ENCODE measurements at places on chromosomes 7 and 10.
A peak's percentile ranks its signal among the peaks of the same experiment; 100 is the strongest.

GRCh38 chr10:116589926-116590325 lies 833 bp upstream of the PNLIPRP1 start:
- no peak for DNase-seq

DNA sequence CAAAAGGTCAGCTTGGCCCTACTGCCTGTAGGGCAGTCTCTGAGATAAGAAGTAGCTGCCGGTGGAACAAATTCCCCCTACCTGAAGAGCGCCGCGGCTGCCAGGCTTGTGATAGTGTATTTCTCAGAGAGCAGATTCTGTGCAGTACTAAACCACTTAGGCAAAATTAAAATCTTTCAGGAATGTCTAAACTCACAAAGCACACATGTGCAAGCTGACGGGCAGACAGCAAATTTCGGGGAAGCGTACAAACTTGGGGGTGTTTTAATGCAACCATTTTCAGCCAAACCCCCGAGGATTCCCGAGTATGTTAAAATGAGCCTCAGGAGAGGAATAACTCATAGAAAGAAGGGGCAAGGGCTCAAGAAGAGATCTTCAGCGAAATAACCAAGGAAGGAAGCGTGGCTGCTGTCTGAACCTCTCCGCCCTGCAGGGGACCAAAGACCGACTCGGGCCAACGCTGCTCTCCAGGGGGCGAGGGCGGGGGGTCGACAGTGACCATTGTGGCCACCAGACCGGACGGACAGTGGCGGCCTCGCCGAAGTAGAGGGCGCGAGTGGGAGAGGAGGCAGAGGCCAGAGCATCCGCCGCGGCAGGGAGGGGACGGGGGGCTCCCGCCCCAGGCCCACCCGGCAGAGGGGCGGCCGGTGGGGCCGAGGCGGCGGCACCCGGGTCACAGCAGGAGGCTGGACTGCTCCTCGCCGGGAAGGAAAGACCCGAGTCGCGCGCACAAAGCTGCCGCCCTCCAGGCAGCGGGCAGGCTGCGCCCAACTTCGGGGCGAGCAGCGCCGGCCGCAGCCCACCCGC lies 819 bp downstream of the HYCC1 start:
- no peak for DNase-seq

DNA sequence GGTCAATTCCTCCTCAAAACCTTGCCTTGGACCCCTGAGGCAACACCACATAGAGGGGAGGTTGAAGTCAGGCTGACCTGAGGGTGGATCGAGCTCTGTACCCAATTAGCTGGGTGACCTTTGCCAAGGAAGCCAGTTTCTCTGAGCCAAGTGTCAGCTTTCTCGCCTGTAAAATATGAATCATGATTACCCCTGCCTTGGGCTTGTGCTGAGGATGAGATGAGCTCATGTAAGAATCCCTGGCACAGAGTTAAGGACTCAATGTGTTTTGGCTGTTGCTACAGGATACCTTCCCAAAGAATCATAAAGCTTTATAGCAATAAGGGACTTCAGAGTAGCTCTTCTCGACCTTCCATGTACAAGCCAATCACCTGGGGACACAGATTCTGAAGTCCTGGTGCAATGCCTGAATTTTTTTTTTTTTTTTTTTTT lies 43.5 kb upstream of the CACUL1 start:
- DNase-seq, result peak; percentile 20

- no peak for DNase-seq
These were observed 89.2 kb downstream of the DYNC2I1 start for GRCh38 chr7:158945519-158945918.

- no peak for DNase-seq
These were observed 407.1 kb downstream of the NEBL start for GRCh38 chr10:20489961-20490360.

- DNase-seq, result no peak
These were observed 22.9 kb downstream of the SVIL start for GRCh38 chr10:29611781-29612381.

- peak; percentile 40 for DNase-seq
These were observed 455.0 kb downstream of the CCSER2 start for GRCh38 chr10:84783386-84783785.

DNA sequence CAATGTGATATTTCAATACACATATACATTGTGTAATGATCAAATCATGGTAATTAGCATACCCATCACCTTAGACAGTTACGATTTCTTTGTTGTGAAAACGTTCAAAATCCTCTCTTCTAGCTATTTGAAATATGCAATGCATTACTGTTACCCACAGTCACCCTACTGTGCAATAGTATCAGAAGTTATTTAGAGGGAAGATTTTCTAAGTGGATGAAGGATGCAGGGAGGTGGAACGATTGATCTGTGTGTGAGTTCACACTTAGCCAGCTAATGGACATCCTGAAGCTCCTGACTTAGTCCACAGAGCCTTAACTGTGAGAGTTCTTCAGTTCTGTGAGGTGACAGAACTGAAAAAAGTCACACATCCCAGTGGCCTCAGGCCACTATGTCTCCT lies 97.2 kb upstream of the LAMB4 start:
- DNase-seq, result no peak

DNA sequence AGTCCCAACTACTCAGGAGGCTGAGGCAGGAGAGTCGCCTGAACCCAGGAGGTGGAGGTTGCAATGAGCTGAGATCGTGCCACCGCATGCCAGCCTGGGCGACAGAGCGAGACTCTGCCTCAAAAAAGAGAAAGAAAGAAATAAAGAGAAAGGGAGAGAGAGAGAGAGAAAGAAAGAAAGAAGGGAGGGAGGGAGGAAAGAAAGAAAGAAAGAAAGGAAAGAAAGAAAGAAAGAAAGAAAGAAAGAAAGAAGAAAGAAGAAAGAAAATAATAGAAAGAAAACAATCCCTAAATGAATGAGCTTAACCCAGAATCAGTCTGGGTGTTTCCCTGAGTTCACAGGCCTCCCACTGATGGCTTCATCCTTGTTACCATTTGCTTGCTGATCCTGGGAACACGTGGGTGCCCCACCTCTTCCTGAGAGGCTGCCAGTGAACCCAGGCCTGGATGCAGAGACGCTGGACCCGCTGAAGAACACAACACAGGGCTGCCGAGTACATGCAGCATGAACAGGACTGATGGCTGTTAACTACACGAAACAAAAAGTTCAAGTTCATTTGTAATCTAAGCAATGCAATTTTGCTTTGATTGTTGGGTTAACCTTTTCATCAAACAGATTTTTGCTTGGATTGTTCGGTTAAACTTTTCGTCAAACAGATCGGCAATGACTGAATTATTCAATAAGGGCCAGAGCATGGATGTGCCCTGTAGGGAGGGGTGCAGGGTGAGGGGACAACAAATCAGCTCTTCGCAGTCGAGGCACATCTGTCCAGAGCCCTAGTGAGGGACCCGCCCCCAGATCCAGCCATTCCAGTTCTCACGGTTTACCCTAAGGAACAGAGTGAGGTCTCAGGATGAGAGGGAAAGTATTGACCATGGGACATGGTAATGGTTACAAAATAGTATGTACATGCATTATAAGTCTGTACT lies 11.5 kb downstream of the NPFFR1 start:
- DNase-seq, result no peak
